Activated CD4-positive, alpha-beta T cell treated with anti-CD3 and anti-CD28 coated beads, Interleukin-2, amount 50 U/mL, for 1 hour (primary cell): ENCODE measurements at places on chromosomes 1 and 21.

GRCh38 chr1:41502912-41503311, 18.4 kb upstream of the EDN2 start:
- no peak for DNase-seq

DNA sequence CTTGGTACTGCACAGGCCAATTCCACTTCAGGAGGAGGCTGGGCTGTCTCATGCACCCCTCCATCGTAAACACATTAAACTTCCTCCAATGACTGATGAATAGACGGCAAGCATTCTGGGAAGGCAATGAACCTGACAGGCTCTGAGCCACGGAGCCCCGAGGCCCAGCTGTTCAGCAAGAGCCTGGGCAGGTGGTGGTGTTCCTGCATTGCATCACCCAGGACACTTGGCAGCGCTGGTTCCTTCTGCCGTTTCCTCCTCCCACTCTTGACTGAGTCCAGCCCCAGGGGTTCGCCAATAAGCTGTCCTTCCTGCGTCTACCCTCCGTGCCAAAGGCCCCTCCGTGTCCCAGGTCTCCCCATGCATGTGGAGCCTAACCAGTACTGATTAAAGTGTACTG, 109.8 kb downstream of the JAK1 start:
- DNase-seq: no peak

- no peak for DNase-seq
Observed at GRCh38 chr21:33566514-33566913, 22.0 kb downstream of the DONSON start.

- no peak for DNase-seq
Observed at GRCh38 chr21:44966135-44967081, 26.6 kb downstream of the SLX9 start.

GRCh38 chr1:116506132-116507004, 64.5 kb downstream of the CD58 start:
- no peak for DNase-seq

- DNase-seq: no peak
Observed at GRCh38 chr1:202673531-202673930, 36.7 kb downstream of the SYT2 start.

DNA sequence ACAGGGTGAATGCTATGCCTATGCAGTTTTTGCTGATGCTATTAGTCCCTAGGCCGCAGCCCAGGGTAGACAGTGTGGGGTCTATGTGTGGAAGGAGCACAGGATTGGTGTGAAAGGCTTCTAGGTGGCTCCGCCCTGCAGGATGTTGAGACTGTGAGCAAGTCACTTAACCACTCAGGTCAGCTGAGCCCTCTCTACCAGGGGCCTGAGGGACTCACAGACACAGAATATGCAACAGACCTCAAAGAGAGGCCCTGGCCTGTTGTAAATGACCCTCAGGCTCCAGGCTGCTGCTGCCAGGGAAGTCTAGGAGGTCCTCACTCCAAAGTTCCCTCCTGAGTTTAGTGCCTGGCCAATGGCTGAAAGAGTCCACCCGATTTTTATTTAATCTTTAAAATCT, 11.0 kb downstream of the NHLH2 start:
- no peak for DNase-seq

DNA sequence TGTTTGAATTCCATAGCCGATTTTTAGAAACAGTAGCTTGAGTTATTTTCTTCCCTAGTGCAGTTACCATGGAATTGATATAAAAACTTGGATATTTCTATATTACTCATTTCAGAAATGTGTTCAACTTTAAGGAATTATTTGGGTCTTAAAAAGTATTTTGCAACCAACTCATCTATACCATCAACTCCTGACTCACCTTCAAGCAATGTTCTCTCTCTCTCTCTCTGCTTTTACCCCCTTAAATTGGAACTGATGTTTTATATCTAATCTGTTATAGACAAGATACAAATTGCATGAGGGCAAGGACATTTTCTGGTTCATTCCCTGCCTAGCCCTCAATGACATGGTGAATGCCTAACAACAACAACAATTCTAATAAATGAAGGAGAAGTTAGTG, 214.7 kb upstream of the NRIP1 start:
- no peak for DNase-seq

GRCh38 chr1:119083980-119084379, 56.5 kb downstream of the WARS2 start:
- DNase-seq: no peak

DNA sequence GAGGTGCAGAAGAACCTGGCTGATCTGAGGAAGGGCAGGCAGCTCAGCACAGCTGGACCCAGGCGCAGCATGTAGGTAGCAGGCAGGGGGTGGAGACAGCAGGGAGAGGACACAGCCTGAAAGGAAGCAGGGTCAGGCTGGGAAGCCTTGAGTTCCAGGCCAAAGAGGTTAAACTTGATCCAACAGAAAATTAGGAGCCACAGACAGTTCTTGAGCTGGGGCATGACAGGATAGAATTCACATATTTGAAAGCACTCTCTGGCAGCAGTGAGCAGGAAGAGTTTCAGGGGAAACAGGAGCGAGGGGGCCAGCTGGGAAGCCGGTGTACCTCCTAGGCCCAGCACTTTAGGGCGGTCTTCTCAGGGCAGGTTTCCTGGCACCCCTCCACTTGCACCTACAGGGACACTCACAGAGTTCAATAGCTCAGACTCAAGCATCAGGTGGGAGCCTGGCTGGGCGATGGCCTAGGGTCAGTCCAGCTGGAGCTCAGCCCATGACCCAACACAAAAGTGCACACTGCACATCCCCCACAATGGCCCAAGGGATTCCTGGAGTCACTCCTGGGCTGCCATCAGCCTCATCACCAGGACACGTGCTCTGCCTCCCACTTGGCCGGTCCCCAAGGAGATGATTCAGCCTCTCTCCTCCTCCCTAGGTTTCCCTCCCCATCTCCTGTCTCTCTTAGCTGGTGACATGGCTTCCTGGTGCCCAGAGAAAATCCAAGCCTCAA, 22.7 kb downstream of the MATN1 start:
- no peak for DNase-seq

GRCh38 chr1:147723691-147724323, 36.6 kb downstream of the GJA5 start:
- DNase-seq: peak; percentile 16

DNA sequence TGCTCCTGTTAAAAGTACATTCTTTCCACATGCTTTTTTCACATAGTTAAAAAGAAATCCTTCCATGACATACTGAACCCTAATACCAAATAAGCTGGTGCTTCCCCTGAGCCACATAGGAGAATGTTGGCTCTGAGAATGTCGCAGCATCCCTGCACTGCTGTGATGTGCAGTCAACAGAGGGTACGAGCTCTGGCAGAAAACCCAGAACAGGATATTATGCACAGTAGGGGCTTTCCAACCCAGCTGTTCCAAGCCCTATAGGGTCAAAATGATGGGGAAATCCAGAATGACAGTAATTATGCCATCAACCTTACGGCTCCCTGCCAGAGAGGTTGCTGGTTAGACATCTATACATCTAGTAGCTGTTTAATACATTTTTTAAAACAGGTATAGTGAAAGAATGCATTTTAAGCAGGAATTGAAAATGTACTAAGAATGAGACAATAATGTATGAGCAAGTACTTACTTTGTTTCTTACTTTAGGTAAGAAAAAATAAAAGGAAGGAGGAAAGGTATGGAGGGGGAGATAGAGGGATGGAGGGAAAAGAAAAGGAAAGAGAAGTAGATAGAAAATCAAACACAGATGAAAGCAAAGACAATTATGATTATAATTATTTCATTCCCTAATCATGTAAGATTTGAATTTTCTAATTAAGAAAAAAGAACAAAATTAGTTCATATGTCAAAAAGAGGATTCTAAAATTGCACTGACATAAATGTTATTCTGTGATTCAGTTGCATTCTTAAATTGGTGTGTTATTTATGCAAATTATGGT, 126.0 kb downstream of the NR5A2 start:
- peak; percentile 22 for DNase-seq

GRCh38 chr1:169466259-169467230, 19.2 kb downstream of the SLC19A2 start:
- DNase-seq: no peak

GRCh38 chr1:214215583-214215982, 65.4 kb upstream of the SMYD2 start:
- DNase-seq: no peak

DNA sequence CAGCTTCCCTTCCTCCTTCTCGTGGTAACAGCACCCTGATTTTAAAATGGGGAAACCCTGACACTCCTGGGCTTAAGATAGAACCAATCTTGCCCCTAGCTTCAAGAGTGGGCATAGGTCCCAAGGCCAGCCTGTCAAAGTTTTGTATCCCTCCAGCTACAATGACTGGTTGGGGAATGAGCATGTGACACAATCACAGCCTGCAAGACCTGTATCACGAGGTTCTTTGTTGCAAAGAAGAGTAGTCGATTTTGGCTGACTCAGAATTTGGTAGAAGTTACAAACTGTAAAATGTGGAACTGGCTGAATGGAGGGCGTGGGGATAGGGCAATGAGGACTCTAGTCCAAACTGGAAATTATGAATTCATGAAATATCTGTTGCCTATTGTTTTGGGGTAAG, 18.7 kb downstream of the CTSK start:
- no peak for DNase-seq

DNA sequence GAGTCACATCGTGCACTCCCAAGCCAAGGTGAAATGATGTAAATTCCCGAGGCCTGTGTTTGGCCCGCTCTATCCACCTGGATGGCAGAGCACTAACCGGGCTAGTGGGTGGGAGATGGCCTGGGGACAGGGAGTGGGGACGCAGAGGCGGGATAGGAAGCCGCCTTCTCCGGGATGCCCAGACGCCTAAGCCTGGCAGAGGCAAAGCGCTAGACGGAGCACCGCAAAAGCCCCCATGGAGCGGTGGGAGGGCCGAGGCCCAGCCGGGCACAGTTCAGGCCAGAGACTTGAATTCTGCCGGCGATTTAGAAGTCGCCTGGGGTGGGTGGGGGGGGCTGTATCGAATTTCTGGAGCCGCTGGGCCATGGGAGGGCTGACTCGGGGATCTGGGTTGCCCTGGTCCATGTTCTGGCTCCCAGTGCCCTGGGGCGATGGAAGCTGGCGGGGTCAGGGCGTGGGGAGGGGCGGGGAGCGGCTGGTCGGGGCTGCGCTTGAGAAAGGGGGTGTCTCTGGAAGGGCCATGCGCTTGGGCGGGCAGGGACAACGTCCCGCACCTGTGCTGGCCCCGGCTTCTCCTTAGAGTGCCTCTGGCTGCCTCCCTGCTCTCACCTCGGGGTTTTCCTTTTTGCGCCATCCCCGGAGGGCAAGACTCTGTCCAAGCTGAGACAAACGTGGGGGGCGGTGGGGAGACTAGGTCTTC, 28.0 kb downstream of the KIAA2013 start:
- no peak for DNase-seq

DNA sequence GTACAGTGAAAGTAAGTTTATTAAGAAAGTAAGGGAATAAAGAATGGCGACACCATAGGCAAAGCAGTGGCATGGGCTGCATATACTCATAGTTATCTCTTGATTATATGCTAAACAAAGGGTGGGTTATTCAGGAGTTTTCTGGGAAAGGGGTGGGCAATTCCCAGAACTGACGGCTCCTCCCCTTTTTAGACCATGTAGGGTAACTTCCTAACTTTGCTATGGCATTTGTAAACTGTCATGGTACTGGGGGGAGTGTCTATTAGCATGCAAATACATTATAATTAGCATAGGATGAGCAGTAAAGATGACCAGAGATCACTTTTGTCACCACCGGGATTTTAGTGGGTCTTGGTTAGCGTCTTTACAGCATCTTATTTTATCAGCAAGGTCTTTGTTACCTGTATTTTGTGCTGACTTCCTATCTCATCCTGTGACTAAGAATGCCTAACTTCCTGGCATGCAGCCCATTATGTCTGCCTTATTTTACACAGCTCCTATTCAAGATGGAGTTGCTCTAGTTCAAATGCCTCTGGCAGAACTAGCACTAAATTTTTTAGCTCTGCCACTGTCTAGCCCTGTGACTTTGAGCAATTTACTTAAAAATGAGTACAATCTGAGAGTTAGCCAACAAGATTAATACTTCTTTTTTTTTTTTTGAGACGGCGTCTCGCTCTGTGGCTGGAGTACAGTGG, 110.3 kb upstream of the PALMD start:
- no peak for DNase-seq

DNA sequence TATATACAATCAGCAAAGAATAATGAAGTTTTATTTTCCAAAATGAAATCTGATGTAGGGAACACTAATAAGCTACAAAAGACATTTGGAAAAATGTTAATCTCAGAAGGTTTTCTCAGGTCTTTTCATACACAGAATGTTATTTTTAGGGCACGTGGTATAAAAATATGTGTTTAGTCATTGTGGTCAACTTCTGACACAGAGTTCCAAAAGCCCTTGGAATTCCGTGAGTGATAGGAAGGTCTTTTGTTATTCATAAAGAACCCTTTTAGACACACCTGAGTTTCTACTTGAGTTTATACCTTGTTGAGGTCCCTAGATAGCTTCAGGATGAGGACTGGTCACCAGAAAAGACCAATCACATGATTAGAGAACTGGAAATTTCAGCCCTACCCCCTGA, 277.6 kb upstream of the NCAM2 start:
- DNase-seq: no peak

DNA sequence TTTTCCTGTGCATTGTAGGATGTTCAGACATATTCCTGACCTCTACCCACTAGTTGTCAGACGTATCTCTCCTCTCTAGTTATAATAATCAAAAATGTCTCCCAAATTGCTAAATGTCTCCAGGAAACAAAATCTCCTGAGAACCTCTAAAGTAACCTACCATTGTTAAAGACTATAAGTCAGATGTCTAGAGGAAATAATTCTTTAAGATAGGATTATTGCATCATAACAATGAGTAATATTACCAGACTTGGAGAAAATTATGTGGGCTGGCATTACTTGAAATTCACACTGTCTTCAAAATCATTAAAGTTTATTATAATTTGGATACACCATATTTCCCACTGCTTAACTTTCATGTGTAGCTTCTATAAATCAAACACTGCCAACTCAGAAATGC, 643.0 kb upstream of the ADGRL2 start:
- no peak for DNase-seq

DNA sequence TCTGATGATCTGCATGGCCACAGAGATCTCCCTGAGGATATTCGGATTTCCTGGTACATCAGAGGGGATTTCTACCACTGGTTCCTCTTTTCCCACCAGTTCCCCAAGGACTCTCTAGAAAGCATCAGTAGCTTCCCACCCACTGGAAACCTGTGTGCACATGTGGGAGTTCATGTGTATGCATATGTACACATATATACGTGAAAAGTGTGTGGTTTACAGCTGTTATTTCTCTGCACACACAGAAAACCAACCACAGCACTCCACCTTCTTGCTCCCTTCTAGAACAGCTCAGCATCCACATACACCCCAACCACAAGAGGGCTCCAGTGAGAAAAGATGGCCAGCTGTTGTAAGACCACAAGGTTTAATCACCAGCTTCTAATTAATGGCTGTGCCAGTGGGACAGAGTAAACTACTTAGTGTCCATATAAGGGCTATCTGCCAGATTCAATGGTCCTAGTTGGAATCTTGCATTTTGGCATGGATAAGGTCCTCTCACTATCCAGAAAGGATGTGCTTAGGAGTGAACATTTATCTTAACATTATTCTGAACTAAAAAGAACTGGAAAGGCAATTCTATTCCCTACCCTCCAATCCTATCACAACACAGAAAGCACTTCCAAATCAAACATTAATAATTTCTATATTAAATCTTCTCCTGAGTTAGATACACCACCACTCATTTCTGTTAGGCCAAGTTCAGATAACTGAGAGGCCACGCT, 24.1 kb downstream of the GPR3 start:
- peak; percentile 41 for DNase-seq

GRCh38 chr1:240743705-240744104, 131.8 kb upstream of the GREM2 start:
- no peak for DNase-seq

GRCh38 chr1:171655746-171656116, 3.2 kb upstream of the MYOC start:
- DNase-seq: no peak
